ENCODE measurements at places on chromosomes 2 and 18.

DNA sequence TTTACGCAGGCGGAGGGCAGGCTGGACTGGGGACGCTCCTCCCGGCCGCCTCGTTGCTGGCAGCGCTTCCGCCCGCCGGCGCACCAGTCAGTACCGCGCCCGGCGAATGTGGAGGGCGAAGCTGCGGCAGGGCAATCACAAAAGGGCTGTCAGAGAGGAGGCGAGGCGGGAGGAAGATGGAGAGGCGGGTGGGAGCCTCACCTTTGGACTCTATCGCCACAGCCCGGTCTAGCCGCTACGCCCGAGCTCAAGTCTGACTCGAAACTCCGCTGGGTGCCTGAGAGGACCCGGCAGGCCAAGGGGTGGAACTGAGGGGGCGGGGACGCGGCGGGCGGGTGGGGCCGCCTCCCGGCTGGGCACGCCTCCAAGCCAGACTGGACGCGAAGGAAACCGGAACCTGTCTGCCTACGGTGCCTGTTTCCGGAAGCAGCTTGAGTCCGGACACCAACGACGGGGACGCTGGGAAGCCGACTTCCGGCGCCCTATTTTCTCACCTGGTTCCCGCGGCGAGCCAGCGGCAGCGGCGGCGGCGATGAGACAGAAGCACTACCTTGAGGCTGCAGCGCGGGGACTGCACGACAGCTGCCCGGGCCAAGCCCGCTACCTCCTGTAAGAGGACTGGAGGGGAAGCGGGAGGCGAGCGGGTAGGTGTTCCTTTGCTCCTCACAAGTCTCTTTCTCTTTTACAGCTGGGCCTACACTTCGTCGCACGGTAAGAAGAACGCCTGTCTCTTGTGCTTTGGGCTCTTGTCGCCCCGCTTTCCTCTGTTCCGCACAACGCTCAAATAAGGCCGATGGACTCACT, at the start of gene RMP24:
Gene RMP24 (plus strand): TSS at position 483 of the 804 bp plus-strand sequence.
- H3K27ac ChIP-seq, result peak within 1 kb of the TSS; percentile 93
- H3K4me3 ChIP-seq, result peak within 1 kb of the TSS; percentile 95
- H3K36me3 ChIP-seq, result peaks cover 35% of the 10 kb centered on the region
- DNase-seq, result peak; percentile 95
- H3K27me3 ChIP-seq, result no peaks in the 10 kb centered on the region

DNA sequence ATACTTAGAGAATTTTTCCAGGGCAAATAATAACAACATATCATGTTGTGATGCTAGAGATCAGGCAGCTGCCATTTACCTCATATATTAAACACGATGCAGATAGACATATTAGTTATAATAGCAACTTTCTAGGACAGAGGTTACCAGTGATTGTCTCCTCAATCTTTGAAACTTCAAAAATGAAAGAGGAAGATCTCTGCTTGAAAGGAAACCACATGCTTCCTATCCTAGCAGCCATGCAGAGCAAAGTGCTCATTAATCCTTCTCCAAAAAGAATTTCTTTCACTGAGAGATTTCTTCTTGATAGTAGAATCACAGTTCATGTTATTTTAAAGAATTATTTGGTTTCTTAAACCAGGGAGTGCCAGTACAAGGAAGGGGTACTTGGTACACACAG, 317.2 kb downstream of the CPS1 start:
- no peaks in the 10 kb centered on the region for H3K4me1 ChIP-seq
- no peak for DNase-seq
- H3K27ac ChIP-seq, result no peak overlapping the region
- no peak overlapping the region for H3K4me3 ChIP-seq

DNA sequence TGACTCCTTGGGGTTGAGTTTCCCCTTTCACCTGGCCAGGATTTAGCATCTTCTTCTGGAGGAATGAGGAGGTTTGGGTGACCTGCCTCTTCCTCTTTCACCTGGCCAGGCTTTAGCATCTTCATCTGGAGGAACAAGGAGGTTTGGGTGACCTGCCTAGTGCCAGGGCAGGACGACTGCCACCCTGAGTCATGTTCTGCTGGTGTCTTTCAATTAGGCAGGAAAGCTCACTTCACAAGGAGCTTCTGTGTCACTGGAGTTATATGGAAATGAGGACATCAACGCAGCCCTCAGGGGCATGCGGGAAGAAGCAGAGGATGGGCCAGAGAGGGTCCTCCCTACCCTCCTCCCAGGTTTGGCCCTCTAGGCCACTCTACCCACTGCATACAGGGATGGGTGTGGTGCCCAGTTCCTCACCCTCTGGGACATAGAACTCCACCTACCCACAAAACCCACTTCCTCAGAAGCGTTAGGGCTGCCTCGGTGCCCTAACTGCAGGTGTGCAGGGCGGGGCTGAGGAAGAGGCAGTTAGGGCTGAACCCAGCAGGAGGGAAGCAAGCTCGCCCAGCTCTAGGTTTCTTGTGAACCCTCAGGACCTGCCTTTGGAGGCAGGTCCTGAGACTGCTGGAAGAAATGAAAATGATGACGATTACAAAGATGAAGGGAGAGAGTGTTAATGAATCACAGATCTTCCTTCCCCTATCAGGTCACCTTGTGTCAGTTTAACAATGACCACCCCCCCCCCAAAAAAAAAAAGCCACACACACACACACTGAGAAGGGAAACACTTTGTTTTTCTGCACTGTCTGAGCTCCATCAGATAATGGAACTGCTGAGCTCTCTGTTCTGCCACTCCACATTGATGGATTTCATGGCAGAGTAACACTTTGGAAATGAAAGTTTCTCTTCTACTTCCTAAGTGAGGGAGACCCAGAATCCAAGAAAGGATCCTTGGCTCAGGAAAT, 71.0 kb downstream of the ARL4C start:
- H3K4me1 ChIP-seq, result peaks cover 87% of the 10 kb centered on the region
- peak overlapping the region; percentile 97 for H3K27ac ChIP-seq
- peak overlapping the region; percentile 56 for H3K4me3 ChIP-seq
- no peaks in the 10 kb centered on the region for H3K27me3 ChIP-seq
- H3K36me3 ChIP-seq, result peaks cover 8% of the 10 kb centered on the region

- H3K27me3 ChIP-seq, result no peaks in the 10 kb centered on the region
- no peak for DNase-seq
- no peaks in the 10 kb centered on the region for H3K36me3 ChIP-seq
- H3K27ac ChIP-seq, result no peak overlapping the region
- H3K4me1 ChIP-seq, result peaks cover 35% of the 10 kb centered on the region
Observed at GRCh38 chr18:3664563-3665178, 214.7 kb downstream of the TGIF1 start.

GRCh38 chr2:149991576-149991975, 404.0 kb upstream of the MMADHC start:
- H3K4me1 ChIP-seq, result no peaks in the 10 kb centered on the region
- no peaks in the 10 kb centered on the region for H3K36me3 ChIP-seq
- no peak overlapping the region for H3K4me3 ChIP-seq
- H3K27ac ChIP-seq, result no peak overlapping the region
- no peak for DNase-seq

- no peaks in the 10 kb centered on the region for H3K4me1 ChIP-seq
- H3K27me3 ChIP-seq, result no peaks in the 10 kb centered on the region
- no peak overlapping the region for H3K27ac ChIP-seq
- no peak overlapping the region for H3K4me3 ChIP-seq
- DNase-seq, result no peak
- no peaks in the 10 kb centered on the region for H3K36me3 ChIP-seq
Observed at GRCh38 chr18:50453014-50453680, 78.3 kb downstream of the SKA1 start.

- H3K4me1 ChIP-seq, result no peaks in the 10 kb centered on the region
- no peaks in the 10 kb centered on the region for H3K36me3 ChIP-seq
- H3K27me3 ChIP-seq, result peaks cover 8% of the 10 kb centered on the region
- no peak overlapping the region for H3K4me3 ChIP-seq
- no peak for DNase-seq
- no peak overlapping the region for H3K27ac ChIP-seq
Observed at GRCh38 chr2:120653046-120653445, 82.6 kb upstream of the GLI2 start.

DNA sequence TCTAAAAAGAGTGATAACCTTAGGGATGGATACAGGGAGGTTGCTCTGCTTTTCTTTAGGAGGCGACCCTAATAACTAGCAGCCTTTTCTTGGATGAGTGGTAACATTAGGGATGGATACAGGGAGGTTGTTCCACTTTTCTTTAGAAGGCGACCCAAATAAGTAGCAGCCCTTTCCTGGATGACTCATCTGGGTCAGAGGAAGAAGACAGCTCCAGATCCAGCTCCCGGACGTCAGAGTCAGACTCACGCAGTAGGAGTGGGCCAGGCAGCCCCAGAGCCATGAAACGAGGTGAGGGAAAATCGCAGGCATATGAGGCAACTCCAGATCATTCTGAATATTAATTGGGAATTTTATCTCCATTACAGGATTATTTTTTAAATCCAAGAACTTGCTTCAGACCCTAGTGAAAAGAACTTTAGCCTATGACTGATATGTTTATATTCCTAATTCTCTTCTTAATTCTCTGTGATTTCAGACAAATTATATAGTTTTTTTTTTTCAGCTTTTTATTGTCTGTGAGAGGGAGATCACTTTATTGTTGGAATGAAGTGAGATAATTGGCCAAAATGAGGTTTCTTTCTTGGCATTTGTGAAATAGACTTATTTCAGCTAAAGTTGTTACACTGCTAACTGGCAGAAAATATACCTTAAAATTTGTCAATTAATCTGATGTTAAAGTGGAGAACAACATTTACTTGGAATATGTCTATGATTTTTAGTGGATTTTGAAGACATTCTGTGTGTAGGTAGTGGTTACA, 31.2 kb upstream of the C1GALT1C1L start:
- H3K27ac ChIP-seq, result no peak overlapping the region
- H3K4me3 ChIP-seq, result no peak overlapping the region
- H3K36me3 ChIP-seq, result no peaks in the 10 kb centered on the region
- no peaks in the 10 kb centered on the region for H3K4me1 ChIP-seq
- peaks cover 11% of the 10 kb centered on the region for H3K27me3 ChIP-seq
- DNase-seq, result no peak

DNA sequence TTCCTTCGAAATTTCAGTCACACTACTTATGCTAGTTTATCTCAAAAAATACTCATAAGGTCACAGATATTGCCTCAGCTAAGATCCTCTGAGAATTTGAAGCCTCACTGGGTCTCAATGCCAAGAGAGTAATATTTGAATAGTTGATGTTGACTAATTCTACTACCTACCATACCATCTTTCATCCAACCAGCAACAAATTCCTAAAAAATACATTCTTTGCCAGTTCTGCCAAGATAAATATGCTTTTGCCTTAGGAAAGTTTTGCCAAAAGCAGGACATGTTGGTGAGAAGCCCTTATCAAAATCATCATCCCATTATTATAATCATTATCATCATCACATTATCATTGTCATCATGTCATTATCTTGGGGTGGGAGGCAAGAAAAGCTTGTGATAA, 544.6 kb upstream of the ZEB2 start:
- no peaks in the 10 kb centered on the region for H3K4me1 ChIP-seq
- H3K36me3 ChIP-seq, result no peaks in the 10 kb centered on the region
- no peak overlapping the region for H3K4me3 ChIP-seq
- DNase-seq, result no peak
- H3K27ac ChIP-seq, result no peak overlapping the region
- H3K27me3 ChIP-seq, result no peaks in the 10 kb centered on the region

- DNase-seq, result no peak
- H3K27ac ChIP-seq, result no peak overlapping the region
- no peak overlapping the region for H3K4me3 ChIP-seq
- H3K4me1 ChIP-seq, result no peaks in the 10 kb centered on the region
- no peaks in the 10 kb centered on the region for H3K36me3 ChIP-seq
- no peaks in the 10 kb centered on the region for H3K27me3 ChIP-seq
Observed at GRCh38 chr2:222410534-222410933, 13.8 kb upstream of the SGPP2 start.

- no peak for DNase-seq
- H3K4me1 ChIP-seq, result no peaks in the 10 kb centered on the region
- H3K4me3 ChIP-seq, result no peak overlapping the region
- no peaks in the 10 kb centered on the region for H3K27me3 ChIP-seq
- H3K27ac ChIP-seq, result no peak overlapping the region
Observed at GRCh38 chr2:30984148-30984547, 154.1 kb downstream of the GALNT14 start.

GRCh38 chr2:69482471-69482870, 45.2 kb upstream of the NFU1 start:
- peaks cover 12% of the 10 kb centered on the region for H3K4me1 ChIP-seq
- no peak for DNase-seq
- H3K4me3 ChIP-seq, result no peak overlapping the region
- no peaks in the 10 kb centered on the region for H3K27me3 ChIP-seq
- H3K36me3 ChIP-seq, result peaks cover 43% of the 10 kb centered on the region

DNA sequence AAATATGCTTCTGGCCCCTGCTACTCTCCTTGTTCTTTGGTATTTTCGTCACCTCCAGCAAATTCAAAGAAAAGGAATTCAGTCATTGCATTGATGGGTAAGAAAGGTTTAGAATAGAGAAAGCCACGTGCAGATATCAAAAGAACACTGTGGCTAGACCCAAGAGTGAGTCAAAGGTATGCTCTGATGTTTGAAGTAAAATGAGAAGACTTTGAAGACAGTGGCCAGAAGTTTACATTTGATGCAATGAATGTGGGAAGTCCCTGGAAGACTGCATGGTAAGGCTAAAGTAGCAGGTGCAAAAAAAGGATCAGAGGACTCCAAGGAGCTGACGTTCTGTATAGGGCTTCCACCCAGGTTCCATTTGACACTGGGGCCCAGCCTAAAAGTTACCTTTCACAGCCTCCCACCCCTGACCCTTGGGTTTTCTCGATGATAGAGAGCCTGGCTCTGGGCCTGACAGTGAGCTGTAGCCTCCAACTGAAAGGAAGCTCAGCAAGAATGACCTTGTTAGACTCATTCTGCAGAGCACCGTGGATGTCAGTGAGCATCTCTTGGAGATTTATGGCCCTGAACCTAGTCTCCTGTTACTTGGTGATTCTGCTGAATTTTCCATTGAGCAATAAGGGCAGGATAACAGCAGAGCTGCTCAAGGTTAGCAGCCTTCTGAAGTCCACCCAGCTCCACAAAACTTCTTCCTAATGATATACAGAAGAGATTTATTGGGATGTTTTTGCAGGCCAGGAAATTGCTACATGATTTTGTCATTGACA, 223.7 kb upstream of the RBBP8 start:
- DNase-seq, result no peak
- H3K36me3 ChIP-seq, result no peaks in the 10 kb centered on the region
- no peaks in the 10 kb centered on the region for H3K4me1 ChIP-seq
- H3K27me3 ChIP-seq, result peaks cover 2% of the 10 kb centered on the region
- H3K4me3 ChIP-seq, result no peak overlapping the region
- H3K27ac ChIP-seq, result no peak overlapping the region

- no peak overlapping the region for H3K27ac ChIP-seq
- no peaks in the 10 kb centered on the region for H3K4me1 ChIP-seq
- H3K4me3 ChIP-seq, result no peak overlapping the region
- no peaks in the 10 kb centered on the region for H3K36me3 ChIP-seq
- H3K27me3 ChIP-seq, result peaks cover 9% of the 10 kb centered on the region
Observed at GRCh38 chr2:157244691-157245090, 12.8 kb upstream of the GALNT5 start.

DNA sequence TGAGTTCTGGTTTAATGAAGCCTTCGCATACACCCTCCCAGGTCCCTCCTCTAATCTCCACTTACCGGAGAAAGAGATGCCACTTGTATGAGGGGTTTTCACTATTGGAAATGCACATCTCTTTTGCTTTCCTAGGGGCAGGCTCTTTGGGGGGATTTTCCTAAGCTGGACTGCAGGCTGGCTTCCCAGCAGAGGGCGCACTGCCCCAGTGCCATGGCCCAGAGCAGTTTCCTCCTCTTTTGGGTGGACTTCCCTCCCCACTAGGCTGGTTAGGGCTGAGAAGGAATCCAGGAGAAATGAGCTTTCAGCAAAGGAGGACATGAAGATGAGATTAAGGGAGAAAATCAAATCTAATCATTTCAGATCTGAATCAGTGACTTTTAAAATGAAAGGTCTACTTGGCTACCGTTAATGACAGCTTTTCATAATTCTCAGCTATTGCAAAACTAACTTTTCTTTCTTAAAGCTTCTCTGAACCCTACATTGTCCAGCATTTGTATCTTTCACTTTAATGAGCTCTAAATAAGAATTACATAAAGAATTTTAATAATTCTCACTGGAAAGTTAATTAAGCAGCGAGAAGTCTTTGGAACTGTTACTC, 784.1 kb upstream of the FANCL start:
- no peak overlapping the region for H3K27ac ChIP-seq
- H3K4me1 ChIP-seq, result no peaks in the 10 kb centered on the region
